GM12878 (cell line): ENCODE measurements at places on chromosomes 16 and 17. TPM values are rescaled to one million over a fixed set of nuclear protein-coding genes. Genes with fewer than 3 reads are reported as not detected.

GRCh38 chr17:27596566-27597187 lies 34.3 kb upstream of the LGALS9 start:
- no peaks in the 10 kb centered on the region for H3K4me1 ChIP-seq
- peaks cover 7% of the 10 kb centered on the region; the same call in 1 of the 2 replicates for H3K36me3 ChIP-seq
- no peak for DNase-seq
- no peak overlapping the region for H3K27ac ChIP-seq
- no peaks in the 10 kb centered on the region for H3K27me3 ChIP-seq

DNA sequence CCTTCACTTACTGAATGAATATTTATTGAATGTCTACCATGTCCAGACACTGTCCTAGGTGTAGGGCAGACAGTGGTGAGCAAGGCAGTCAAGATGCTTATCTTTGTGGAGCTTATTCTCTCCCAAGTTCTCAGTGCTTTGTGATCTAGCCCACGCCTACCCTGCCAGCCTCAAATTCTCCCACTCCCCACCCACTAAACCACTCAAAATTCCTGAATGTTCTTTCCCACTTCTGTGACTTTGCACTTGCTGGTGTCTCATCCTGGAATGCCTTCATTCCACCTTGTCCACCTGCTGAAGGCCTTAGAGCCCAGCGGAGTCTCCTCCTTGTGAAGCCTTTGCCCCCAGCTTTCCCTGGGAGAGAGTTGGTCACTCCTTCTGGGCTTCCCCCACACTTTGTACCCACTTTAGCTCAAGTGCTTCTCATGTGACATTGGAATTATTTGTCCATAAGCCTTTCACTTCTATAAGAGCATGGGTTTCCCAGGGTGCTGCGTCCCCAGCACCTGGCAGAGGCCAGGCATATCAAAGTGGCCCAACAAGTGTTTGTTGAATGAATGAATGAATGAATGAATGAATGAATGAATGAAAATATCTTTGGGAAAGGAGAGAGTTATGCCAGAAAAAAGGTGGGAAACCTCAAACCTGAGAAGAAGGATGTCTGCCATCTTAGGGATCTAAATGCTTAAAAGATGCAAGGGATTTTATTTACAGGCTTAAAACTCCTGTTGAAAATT lies 23.0 kb downstream of the CCDC182 start:
- no peak for DNase-seq
- no peak overlapping the region for H3K27ac ChIP-seq
- H3K4me3 ChIP-seq, result no peak overlapping the region
- peaks cover 18% of the 10 kb centered on the region for H3K4me1 ChIP-seq

GRCh38 chr16:67068212-67068753 lies 39.3 kb downstream of the CBFB start:
- no peak for DNase-seq
- no peaks in the 10 kb centered on the region for H3K27me3 ChIP-seq
- H3K27ac ChIP-seq, result no peak overlapping the region
- peaks cover 21% of the 10 kb centered on the region for H3K36me3 ChIP-seq

GRCh38 chr17:12851901-12852435 lies 62.7 kb downstream of the ARHGAP44 start:
- no peaks in the 10 kb centered on the region for H3K36me3 ChIP-seq
- H3K4me3 ChIP-seq, result no peak overlapping the region
- H3K27ac ChIP-seq, result no peak overlapping the region
- DNase-seq, result no peak
- H3K4me1 ChIP-seq, result no peaks in the 10 kb centered on the region

- H3K36me3 ChIP-seq, result no peaks in the 10 kb centered on the region
- DNase-seq, result no peak
- no peak overlapping the region for H3K4me3 ChIP-seq
- H3K27ac ChIP-seq, result no peak overlapping the region
Observed at GRCh38 chr16:1057252-1057932, 15.2 kb upstream of the SSTR5 start.

GRCh38 chr17:74690409-74690825 lies 22.3 kb downstream of the CD300LF start:
- DNase-seq, result no peak
- no peak overlapping the region for H3K27ac ChIP-seq
- H3K4me3 ChIP-seq, result no peak overlapping the region
- no peaks in the 10 kb centered on the region for H3K36me3 ChIP-seq
- peaks cover 21% of the 10 kb centered on the region for H3K4me1 ChIP-seq
- H3K27me3 ChIP-seq, result no peaks in the 10 kb centered on the region

DNA sequence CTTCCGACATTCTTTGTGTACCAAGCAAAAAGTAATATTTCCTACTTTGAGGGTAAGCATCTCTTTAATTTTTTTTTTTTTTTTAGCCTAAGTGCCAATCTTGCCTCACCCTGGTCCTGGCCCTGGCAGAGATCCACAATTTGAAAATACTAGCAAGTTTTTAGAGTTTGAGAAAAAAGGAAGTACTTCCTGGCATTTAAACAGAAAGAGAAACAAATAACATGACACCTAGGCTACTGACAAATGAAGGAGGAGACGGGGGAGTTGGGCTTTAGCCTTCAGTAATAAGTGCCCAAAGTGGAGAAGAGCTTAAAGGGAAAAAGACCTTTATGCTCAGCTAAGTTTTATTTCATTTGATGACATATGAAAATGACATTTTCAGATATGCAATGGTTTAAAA lies 92.8 kb downstream of the HS3ST3A1 start:
- H3K36me3 ChIP-seq, result no peaks in the 10 kb centered on the region
- no peak overlapping the region for H3K27ac ChIP-seq
- DNase-seq, result no peak
- H3K4me1 ChIP-seq, result no peaks in the 10 kb centered on the region
- H3K4me3 ChIP-seq, result no peak overlapping the region

- H3K4me3 ChIP-seq, result no peak overlapping the region
- H3K27ac ChIP-seq, result no peak overlapping the region
- H3K4me1 ChIP-seq, result peaks cover 37% of the 10 kb centered on the region
- no peak for DNase-seq
- H3K36me3 ChIP-seq, result no peaks in the 10 kb centered on the region
Observed at GRCh38 chr17:78279360-78279990, 48.0 kb downstream of the TMEM235 start.

- no peak overlapping the region for H3K4me3 ChIP-seq
- no peaks in the 10 kb centered on the region for H3K4me1 ChIP-seq
- H3K27ac ChIP-seq, result no peak overlapping the region
- H3K27me3 ChIP-seq, result no peaks in the 10 kb centered on the region
- DNase-seq, result no peak
- H3K36me3 ChIP-seq, result no peaks in the 10 kb centered on the region
Observed at GRCh38 chr16:17829811-17830210, 359.1 kb upstream of the XYLT1 start.

DNA sequence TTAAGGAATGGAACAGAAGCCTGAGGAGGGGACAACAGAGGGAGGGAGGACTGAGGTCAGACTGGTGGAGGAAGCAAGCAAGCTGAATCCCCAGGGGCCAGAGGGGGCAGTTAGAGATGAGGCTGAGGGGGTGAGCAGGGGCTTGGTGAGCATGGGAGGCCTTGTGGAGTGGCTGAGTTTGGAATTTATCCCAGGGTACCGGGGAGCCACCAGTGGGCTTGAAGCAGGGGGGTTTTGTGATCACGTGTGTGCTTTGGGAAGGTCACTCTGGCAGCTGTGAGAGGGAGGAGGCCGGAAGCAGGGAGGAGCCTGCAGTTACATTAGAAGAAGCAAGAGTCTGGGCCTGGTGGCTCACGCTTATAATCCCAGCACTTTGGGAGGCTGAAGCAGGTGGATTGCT lies 9.8 kb upstream of the CTCF start:
- H3K4me3 ChIP-seq, result no peak overlapping the region
- 0 out of 2 replicates have a peak, but pooled peaks cover 4% of the 10 kb centered on the region for H3K36me3 ChIP-seq
- no peak for DNase-seq
- H3K27me3 ChIP-seq, result no peaks in the 10 kb centered on the region

GRCh38 chr17:52024300-52024870 lies 134.1 kb downstream of the CA10 start:
- H3K4me1 ChIP-seq, result no peaks in the 10 kb centered on the region
- no peaks in the 10 kb centered on the region for H3K27me3 ChIP-seq
- no peak overlapping the region for H3K4me3 ChIP-seq

GRCh38 chr17:40551879-40552768 lies 13.1 kb downstream of the CCR7 start:
- H3K4me3 ChIP-seq, result no peak overlapping the region
- peaks cover 10% of the 10 kb centered on the region; the same call in 1 of the 2 replicates for H3K36me3 ChIP-seq
- no peaks in the 10 kb centered on the region for H3K27me3 ChIP-seq
- no peak overlapping the region for H3K27ac ChIP-seq
- peaks cover 45% of the 10 kb centered on the region for H3K4me1 ChIP-seq

GRCh38 chr16:76854234-76854633 lies 336.8 kb upstream of the MON1B start:
- no peaks in the 10 kb centered on the region for H3K27me3 ChIP-seq
- no peak overlapping the region for H3K27ac ChIP-seq
- H3K36me3 ChIP-seq, result no peaks in the 10 kb centered on the region
- no peak overlapping the region for H3K4me3 ChIP-seq
- no peaks in the 10 kb centered on the region for H3K4me1 ChIP-seq

DNA sequence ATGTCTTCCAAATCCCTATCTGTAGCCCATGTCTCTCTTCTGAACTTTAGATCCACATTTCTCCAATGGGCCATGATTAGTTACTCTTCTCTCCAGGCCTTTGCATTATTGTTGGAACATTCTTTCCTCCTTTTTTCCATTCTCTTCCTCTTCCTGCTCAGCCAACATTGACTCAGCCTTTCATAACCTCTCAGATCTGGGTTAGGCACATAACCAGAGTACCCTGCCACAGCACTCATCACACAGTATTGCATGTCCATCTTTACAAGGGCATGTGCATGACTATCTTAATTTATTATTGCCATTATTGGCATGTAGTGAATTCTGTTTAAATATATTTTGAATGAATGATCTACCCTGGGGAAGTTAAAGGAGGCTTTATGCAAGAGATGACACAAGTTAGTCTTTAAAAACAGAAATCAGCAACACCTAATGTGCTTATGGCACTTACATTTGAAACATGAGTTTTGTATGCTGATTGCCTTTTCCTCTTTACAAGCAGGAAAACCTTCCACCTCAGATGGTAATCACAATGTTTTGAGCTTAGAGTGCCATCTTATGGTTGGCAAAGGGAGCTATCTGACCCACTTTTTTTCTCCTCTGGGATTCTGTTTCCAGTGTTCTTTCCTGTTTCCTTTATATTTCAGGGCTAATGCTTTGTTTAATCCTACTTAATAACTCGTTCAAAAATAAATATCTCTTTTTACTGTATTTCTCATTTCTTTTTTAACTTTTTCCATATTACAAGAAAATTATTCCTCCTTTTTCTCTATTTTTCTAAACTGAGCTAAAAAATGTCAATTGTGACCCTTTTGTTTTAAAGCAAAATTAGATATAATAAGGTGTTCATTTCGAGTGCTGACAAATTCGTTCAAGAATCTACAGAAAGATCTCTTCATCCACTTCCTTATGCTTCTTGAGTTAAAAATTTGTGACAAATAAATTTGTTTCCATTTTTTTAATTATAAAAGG lies 151.0 kb upstream of the RBL2 start:
- H3K36me3 ChIP-seq, result peaks cover 4% of the 10 kb centered on the region
- no peak overlapping the region for H3K27ac ChIP-seq
- H3K4me3 ChIP-seq, result no peak overlapping the region
- H3K27me3 ChIP-seq, result no peaks in the 10 kb centered on the region
- DNase-seq, result peak; percentile 3
- H3K4me1 ChIP-seq, result no peaks in the 10 kb centered on the region

DNA sequence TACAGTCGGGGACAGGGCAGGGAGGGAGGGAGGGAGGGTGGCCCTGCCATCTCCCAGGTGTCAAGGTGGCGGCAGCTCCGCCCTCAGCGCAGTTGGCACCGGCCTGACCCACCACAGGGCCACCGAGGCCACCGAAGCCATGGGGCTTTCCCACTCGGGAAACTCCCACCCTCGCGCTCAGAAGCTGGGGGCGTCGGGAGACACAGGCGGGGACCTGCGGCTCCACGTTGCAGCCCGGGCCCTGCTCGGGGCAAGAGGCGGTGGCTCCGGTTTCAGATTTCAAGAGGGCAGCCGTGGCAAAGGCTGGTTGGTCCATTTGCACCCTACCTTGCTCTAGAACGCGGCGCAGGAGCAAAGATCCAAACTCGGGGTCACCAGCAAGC lies 544 bp downstream of the CYB561 start:
- H3K4me3 ChIP-seq, result peak overlapping the region; percentile 80; the same call in 1 of the 2 replicates
- peaks cover 14% of the 10 kb centered on the region for H3K4me1 ChIP-seq
- no peak overlapping the region for H3K27ac ChIP-seq
- no peaks in the 10 kb centered on the region for H3K36me3 ChIP-seq
- no peaks in the 10 kb centered on the region for H3K27me3 ChIP-seq

- H3K36me3 ChIP-seq, result no peaks in the 10 kb centered on the region
- H3K27ac ChIP-seq, result no peak overlapping the region
- no peaks in the 10 kb centered on the region for H3K27me3 ChIP-seq
- H3K4me3 ChIP-seq, result no peak overlapping the region
Observed at GRCh38 chr16:19898924-19899604, 14.4 kb upstream of the GPRC5B start.

- no peak overlapping the region for H3K4me3 ChIP-seq
- DNase-seq, result no peak
- H3K27ac ChIP-seq, result no peak overlapping the region
- H3K4me1 ChIP-seq, result no peaks in the 10 kb centered on the region
Observed at GRCh38 chr17:29825604-29826003, 104.4 kb downstream of the SSH2 start.

GRCh38 chr17:42853004-42853403 lies 2.0 kb downstream of the AOC3 start:
- H3K4me1 ChIP-seq, result no peaks in the 10 kb centered on the region
- no peak overlapping the region for H3K27ac ChIP-seq
- no peak overlapping the region for H3K4me3 ChIP-seq
- no peak for DNase-seq
- H3K36me3 ChIP-seq, result no peaks in the 10 kb centered on the region

- H3K4me3 ChIP-seq, result no peak overlapping the region
- H3K4me1 ChIP-seq, result no peaks in the 10 kb centered on the region
- no peak for DNase-seq
- H3K36me3 ChIP-seq, result no peaks in the 10 kb centered on the region
- peaks cover 1% of the 10 kb centered on the region for H3K27me3 ChIP-seq
Observed at GRCh38 chr17:33873201-33873617, 381.9 kb upstream of the CCL2 start.

DNA sequence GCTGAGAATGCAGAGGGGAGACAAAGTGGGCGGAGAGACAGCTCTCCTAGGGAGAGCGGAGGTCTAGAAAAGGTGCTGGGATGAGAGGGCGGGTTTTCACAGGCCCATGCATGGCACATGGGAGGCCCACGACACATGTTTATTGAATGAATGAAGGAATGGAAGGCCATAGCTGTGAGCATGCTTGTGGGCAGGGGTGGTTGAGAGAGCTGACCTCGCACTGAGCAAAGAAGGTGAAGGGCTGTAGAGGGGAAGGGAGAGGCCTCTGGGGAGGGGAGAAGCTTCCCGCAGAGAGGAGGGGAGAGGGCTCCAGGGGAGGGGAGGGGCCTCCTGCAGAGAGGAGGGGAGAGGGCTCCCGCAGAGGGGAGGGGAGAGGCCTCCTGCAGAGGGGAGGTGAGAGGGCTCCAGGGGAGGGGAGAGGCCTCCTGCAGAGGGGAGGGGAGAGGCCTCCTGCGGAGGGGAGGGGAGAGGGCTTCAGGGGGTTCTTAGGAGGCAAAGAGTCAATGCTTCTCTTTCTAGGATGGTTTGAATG lies 27.3 kb downstream of the SDK2 start:
- no peak overlapping the region for H3K4me3 ChIP-seq
- H3K36me3 ChIP-seq, result no peaks in the 10 kb centered on the region
- no peaks in the 10 kb centered on the region; the same call in 1 of the 2 replicates for H3K27me3 ChIP-seq
- DNase-seq, result no peak

ADORA2B gene
- 0.21 and 0.31 TPM in 2 replicates for total RNA-seq

CASKIN1 gene
- 0.33 and 0.53 TPM in 2 replicates for total RNA-seq

ACOX1 gene
- total RNA-seq, result 26.2 and 26.7 TPM in 2 replicates

FOXN1 gene
- total RNA-seq, result not detected in 2 replicates

WFDC1 gene
- not detected in 2 replicates for total RNA-seq

C17orf67 gene
- 2.6 and 3.3 TPM in 2 replicates for total RNA-seq

NACA2 gene
- total RNA-seq, result not detected in 2 replicates

STXBP4 gene
- 7.2 and 7.5 TPM in 2 replicates for total RNA-seq
